ENCODE measurements at places on chromosomes 7 and 10.

DNA sequence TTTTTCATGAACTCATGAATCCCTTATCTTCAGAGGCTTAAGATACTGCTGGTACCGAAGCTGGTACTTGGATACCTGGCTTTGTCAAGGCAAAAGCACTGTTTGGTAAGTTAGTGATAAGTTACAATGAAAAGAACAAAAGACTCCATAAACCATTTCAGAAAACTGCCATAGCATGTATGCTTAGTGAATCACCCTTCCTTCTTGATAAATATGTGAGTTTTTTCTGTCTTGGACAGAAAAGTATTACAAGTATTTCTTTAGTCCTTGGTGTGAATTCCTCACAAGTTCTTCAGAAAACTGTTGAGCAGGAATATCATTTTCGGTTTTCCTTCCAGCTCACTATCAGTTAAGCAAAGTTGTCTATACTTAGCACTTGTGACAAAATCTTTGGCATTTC is 25.6 kb downstream of the PUS7 start:
- no peak for DNase-seq

GRCh38 chr7:30238721-30239441 is 45.5 kb upstream of the ZNRF2 start:
- no peak for DNase-seq

- no peak for DNase-seq
Observed at GRCh38 chr10:8817299-8817698, 762.8 kb downstream of the GATA3 start.

- no peak for DNase-seq
Observed at GRCh38 chr10:95509251-95509650, 51.9 kb downstream of the SORBS1 start.
